ENCODE measurements at places on chromosomes 6 and 20.
A peak's percentile ranks its signal among the peaks of the same experiment; 100 is the strongest.

- no peak for DNase-seq
Observed at GRCh38 chr6:7914311-7914710, 3.7 kb upstream of the TXNDC5 start.

DNA sequence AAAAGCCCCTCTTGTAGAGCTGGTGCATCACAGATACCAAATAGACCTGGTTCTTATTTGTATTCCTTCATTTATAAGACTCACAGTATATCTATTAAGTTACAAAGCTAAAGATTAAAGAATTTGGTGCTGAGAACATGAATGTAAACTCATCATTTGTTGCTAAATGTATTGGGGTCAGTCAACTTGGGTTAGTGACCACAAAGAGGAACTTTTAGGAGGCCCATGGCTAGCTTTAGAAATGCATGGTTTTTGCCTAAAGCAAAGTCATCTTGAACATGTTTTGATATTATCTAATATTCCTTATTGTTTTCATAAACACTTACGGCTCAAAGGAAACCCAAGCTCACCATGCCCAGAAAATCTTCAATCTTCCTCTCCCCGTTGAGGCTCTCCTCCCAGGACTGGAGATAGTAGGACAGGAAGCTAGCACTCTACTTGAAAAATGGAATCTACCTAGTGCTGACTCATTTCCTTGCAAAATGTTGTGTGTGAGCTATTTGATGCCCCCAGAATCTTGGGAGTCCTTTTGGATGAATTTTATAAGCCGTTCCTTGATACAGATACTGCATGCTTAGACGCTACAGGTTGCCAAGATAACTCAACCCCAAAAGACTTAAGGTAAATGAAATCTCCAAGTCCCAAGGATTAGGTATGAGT lies 121.4 kb downstream of the BMP2 start:
- no peak for DNase-seq

DNA sequence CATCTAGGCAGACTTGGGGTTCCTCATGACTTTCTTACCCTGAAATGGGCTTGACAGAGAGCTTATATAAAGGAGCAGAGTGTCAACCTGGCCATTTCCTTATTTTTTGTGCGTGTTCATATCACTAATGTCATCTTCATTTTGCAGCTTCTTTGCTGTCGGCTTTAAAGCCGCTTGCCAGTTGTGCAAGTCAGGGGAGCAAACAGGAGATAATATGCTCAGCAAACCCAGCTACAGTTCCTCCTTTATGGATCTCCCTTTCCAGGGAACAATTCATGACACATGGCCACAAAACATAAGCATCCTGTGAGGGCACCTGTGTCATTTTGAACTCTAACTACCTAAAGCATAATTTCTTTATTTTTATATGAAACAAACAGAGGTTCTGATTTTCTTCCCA lies 6.5 kb upstream of the TUBB2B start:
- no peak for DNase-seq

- DNase-seq, result peak; percentile 68
Observed at GRCh38 chr6:52063584-52064344, 23.6 kb downstream of the PKHD1 start.

DNA sequence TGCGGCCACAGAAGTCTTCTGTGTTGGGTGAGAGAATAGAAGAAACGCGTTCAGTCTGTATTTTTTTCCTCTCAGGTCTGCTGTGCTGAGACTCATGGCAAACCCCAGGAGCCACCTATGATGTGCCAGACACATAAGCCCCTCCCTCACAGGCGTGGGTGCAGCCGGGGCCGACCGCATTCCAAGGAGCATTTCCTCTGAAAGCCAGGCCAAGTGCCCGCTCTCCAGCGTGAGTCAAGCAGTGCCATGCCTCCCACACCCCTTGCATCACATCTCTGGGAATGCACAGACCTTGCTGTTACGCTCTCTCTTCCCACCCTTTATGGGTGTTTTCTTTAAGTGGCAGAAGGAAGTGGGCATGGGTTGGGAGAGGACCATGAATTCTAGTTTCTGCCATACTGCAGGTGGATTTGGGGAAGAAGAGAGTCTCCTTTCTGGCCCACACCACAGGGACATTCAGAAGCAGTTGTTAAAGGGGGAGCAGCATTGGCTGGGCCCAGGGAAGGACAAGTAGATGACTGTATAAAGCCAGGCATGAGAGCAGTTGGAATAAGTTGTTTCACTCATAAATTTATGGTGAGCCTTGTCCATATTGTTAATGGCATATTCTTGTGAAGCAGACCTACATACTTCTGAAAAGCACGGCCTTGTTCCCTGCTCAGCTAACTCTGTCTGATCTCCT lies 37.1 kb upstream of the TFAP2A start:
- no peak for DNase-seq

DNA sequence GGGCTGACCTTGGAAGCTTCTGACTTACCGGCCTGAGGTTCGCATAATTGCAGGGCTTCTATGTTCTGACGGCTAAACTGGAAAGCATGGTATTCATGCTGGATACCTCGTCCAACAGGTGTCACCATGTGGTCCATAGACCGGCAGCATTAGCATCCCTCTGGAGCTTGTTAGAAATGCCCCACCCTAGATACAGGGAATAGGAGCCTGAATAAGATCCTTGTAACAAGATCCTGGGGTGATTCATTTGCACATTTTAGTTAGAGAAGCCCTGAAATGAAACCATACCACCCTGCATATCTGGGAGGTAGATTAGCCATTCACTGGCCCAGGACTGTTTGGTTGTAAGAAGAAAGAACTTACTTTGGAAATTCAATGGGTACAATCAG lies 77.7 kb downstream of the TMEM170B start:
- DNase-seq, result no peak

DNA sequence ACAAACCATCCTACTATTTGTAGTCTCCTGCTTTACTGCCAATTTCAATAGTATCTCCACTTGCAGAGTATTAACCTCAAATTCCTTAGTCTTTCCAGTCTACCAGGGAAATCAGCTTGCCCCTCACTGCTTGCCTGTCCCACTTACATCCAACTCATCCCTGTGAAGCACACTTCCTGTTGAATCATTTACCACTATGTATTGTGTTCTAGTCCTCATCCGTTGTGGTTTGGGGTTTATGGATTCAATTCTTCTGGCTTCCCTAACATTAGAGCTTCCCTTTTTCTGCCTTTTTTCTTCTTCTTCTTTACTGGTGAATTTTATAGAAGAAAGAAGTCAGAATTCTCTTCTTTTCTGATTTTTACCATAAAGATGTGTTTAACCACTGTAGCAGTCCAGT lies 5.1 kb upstream of the TXLNB start:
- DNase-seq, result no peak

GRCh38 chr6:83008626-83009025 lies 57.0 kb downstream of the UBE3D start:
- DNase-seq, result no peak

DNA sequence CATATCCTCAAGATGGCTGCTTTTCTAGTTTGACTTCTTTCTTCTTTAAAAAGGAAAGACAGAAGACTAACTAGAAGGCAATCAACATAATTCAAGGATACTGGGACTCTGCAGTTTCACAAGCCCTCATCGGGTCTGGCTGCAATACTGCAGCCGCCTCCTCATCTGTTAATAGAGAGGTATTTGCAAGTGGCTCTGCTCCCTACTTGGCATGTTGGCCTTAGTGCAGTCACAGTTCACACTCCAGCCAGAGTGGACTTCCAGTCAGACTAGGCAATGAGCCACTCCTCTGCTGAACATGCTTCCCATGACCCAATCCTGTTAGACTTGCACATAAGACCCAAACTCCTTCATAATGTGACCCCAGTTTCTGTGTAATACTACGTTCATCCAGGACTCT lies 141.9 kb upstream of the ENPP5 start:
- no peak for DNase-seq

- no peak for DNase-seq
Observed at GRCh38 chr20:4781637-4782377, 60.1 kb downstream of the PRND start.

- DNase-seq, result no peak
Observed at GRCh38 chr6:44377971-44378370, 9.5 kb upstream of the CDC5L start.

GRCh38 chr6:28525496-28526039 lies at the start of gene GPX5:
Gene GPX5, plus strand, starts transcription at chr6:28525881. Its CDS starts 133 bp downstream, at chr6:28526014.
- DNase-seq, result no peak

DNA sequence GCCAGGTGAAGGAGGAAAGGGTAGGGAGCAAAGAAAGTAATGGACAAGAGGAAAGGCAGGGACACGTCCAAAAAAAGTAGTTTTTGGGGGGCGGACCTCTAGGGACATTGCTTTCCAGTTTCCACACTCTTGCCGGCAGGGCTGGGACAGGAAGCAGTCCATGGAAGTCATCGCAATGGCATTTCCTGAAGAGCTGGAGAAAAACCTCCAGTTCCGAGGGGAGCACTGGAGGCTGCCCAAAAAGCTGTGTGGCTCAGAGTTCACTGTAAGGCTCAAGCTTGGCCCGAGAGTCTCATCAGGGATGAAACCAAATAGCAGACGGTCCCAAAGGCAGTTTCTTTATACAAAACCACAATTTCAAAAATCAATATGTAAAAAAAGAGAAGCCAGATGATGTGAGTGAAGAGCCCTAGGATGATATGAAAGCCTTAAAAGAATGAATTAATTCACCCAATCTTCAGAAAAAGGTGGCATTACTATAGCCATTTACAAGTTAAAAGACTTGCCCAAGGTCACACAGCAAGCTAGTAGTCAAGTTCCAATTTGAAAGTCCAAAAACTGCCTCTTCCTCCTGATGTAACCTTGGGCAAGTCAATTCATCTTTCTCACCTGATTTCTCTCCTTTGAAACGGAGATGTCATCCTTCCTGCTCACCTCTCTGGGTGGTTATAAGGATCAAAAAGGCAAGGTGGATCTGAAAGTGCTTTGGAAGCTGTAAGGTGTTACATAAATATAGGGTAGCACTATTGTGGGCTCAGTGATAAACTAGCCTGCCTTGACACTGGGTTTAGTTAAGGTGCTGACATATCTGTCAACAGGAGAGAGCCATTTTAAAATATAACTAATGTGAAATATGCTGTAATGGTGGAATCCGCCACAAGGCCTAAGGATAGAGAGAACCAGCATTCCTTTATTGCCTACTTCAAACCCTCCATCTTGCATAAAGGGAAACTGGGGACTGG lies 9.1 kb downstream of the BCL2L1 start:
- no peak for DNase-seq

GRCh38 chr6:125899726-125900182 lies 56.8 kb upstream of the HINT3 start:
- no peak for DNase-seq

DNA sequence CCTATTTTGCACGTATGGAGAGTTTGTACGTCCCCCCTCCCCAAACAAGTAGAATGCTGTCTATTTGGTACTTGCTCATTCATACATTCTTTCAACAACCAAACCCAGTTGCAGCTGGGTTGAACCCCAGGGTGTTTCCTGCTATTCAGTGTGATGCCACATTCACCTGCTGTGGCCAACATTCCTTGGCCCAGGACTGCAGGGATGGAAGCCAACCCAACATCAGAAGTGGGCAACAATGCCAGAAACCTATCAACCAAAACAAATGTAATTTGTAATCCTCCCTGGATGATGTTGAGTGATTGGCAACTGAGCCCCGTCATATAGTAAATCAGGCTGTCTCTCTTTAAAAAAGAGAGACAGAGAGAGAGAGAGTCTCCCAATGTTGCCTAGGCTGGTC lies 8.9 kb downstream of the NT5E start:
- DNase-seq, result no peak

DNA sequence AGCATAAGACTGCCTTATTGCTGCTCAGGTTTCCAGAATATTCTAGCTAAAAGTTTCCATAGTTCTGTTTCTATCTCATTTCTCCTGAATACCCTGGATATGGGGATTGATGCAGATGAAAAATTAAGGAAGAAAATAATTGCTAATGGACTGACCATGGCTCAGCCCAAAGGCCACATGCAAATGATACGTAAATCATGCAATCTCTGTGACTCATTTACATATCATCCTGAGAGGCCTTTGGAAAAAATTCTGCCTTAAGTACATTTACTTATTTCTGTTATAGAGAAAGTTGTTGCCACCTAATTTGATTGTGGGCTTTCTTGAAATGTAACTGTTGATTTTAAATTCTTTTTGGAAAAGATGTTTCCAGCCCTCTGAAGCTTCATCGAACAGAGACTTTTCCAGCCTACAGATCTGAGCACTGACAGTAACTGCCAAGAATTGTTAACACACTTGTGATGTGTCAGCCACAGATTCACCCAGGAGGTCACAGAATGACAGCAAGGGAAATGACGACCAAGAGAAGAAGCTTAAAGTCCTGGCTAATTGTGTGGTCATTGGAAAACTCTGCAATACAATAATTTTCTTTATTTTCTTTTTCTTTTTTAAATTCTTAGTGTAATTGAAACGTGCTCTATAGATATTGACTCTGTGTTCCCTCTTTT lies 174.8 kb downstream of the DOK5 start:
- no peak for DNase-seq

DNA sequence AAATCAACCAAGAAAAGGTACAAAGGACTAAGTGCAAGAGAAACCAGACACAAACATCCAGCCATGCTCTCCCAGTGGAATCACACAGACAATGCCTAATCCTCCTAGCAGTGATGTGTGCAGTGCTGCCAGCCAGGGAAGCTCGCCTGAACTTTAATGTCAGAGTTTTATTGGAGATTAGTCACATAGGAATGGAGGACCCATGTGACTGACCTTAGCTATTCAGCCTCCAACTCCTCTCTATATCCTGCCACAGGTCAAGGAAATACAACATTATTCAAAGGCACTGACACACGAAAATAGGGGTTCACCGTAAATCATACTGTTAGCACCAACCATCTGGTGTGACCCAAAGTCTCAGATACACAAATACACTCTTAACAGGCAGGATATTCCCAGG lies 684.6 kb downstream of the DOK5 start:
- no peak for DNase-seq

DNA sequence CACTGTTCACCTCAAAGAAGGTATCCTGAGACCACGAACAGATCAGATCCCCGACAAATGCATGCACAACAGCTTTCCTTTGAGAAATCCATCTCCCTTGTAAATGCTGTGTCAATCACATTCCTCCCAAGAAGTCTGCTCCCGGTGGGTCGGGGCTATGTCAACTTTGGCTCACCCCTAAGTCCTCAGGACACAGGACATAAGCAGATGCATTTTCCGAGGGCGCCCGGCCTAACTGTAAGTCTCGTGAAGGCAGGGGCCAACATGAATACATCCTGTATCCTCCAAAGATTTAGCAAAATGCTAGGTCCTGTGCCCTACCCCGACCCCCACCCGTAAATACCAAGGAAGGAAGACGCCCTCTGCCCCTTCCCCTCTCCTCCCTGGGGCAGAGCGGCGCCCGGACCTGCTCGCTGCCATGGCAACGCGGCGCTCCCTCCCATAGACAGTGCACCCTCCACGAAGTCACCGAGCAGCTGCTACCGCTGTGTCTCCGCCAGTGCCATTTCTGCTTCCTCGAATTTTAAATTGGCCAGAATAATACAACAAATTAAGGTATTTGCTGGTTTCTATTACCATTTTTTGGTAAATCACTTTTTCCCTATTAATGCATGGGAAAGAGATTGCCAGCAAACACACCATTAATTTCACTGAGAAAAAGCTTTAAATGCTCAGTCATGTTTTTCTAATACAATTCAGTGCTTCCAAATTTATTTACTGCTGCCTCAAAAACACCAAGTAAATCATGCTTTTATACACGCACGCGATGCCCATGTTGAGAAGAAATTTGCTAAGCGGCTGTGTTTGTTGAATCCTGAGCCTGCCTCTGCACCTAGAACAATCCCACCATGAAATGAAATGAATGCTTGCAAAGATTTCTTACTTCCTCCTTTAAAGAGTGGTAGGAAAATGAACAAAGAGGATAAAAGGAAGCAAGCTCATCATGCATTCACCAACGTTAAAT lies 100.6 kb downstream of the PCSK2 start:
- no peak for DNase-seq
